Stimulated activated CD8-positive, alpha-beta memory T cell treated with anti-CD3 and anti-CD28 coated beads, Interleukin-2, amount 100 ng/mL, for 1 hour (primary cell): ENCODE measurements at places on chromosomes 12 and 14.
A peak's percentile ranks its signal among the peaks of the same experiment; 100 is the strongest.

- no peak for DNase-seq
These were observed 5.7 kb upstream of the KRT5 start for GRCh38 chr12:52525661-52526499.

- DNase-seq = no peak
These were observed 3.9 kb downstream of the HEBP1 start for GRCh38 chr12:12996209-12996608.

DNA sequence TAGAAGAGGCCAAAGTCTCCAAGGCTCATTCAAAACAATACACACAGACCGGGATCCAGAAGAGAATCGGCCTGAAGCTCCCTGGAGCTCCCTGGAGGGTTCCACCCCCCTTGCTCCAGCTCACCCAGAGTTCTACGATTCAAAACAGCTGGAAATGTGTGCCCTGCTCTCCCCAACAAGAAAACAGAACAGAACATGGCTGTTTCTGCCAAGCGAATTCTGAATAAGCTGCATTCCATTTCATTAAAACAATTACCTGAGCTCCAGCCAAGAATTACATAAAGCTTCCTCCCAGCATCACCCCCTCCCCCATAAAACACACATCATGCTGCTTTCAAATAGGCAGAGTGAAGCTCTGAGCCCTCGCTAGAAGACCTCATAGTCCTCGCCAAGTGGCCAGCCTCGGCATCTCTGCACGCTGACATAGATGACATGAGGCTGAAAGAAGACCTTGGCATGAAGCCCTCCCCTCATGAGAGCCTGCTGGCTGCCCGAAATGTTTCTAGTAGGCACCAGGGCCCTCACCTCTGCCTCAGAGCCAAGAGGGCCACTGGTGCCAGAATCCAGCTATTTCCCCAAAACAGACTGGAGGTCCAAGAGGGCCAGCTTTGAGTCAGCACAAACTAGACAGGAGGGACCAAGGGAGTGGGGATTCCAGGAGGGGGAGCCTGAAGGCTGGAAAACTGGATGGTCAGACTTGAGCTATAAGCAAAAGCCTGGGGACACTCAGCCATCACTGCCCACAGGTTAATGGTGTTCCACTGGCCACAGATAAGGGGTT is 8.3 kb downstream of the PXN start:
- no peak for DNase-seq

GRCh38 chr14:105739331-105740102 is 213.1 kb downstream of the TMEM121 start:
- no peak for DNase-seq

GRCh38 chr12:131550121-131550520 is 160.8 kb upstream of the SFSWAP start:
- no peak for DNase-seq

GRCh38 chr12:106080791-106081170 is 58.0 kb downstream of the NUAK1 start:
- DNase-seq = no peak

DNA sequence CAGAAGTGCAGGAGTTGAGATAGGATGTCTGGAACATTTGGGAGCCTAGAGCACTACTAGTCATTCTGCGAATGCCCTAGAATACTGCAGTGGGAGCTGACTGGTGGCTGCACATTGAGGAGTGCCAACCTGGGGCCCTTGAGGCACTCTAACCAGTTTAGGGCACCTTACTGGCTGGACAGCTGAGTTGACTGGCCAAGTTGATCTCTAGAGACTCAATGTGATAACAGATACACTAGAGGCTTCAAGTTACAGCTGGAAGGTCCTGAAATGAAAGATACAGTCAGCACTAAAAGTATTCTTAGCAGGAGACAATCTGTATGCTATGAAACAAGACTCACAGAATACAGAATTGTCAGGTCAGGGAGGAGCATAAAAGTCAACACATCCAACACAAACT is 8.0 kb downstream of the SLC8A3 start:
- no peak for DNase-seq

GRCh38 chr12:9707864-9708808 is 24.8 kb downstream of the CLECL1 start:
- peak; percentile 35 for DNase-seq

DNA sequence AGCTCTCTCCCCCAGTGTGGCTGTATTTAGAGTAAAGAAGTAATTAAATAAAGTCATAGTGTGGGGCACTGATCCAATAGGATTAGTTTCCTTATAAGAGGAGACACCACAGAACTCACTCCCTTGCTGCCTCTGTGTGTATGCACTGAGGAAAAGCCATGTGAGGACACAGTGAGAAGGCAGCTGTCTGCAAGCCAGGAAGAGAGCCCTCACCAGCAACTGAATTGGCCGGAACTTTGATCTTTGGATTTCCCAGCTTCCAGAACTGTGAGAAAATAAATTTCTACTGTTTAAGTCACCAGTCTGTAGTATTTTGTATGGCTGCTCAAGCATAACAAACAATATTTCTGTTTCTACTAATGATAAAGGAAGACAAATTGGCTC is 368.7 kb upstream of the PRICKLE1 start:
- DNase-seq = no peak

- peak; percentile 40 for DNase-seq
These were observed 10.6 kb downstream of the PHLDA1 start for GRCh38 chr12:76020731-76021672.

GRCh38 chr12:27190761-27191160 is 53.3 kb upstream of the STK38L start:
- DNase-seq = no peak

DNA sequence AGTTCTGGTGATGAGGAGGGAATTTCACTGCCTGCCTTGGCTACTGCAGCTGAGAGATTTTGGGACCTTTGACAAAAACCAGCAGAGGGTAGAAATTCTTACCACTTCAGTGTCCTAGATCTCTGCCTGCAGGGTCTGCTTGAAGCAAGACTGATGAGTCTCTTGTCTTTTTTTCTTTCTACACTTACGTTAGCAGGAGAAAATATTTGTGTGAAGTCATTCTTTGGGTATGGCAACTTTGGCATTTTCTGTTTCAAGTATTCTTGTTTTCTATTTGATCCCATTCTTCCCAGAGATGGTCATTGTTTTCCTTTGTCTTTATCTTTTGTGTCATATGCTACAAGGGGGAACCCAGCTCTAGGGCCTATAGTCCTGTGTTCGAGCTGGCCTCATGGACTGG is 65.6 kb upstream of the FERMT2 start:
- no peak for DNase-seq

DNA sequence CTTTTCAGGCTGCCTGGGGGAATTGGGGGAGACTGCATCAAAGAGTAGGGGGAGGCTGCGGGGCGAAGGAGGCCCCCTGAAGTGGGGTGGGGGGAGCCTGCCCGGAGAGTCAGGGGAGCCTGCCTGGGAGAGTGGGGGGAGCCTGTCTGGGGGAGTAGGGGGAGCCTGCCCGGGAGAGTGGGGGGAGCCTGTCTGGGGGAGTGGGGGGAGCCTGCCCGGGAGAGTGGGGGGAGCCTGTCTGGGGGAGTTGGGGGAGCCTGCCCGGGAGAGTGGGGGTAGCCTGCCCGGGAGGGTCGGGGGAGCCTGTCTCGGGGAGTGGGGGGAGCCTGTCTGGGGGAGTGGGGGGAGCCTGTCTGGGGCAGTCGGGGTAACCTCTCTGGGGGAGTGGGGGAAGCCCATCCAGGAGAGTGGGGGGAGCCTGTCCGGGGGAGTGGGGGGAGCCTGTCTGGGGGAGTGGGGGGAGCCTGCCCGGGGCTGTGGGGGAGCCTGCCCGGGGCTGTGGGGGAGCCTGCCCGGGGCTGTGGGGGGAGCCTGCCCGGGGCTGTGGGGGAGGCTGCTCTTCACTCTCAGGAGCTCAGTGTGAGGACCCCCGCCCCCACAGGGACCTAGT is 6.5 kb upstream of the DEGS2 start:
- DNase-seq = no peak

GRCh38 chr12:104083769-104084475 is 19.6 kb downstream of the HCFC2 start:
- no peak for DNase-seq

- DNase-seq = no peak
These were observed 7.0 kb upstream of the PUS1 start for GRCh38 chr12:131921866-131922769.

DNA sequence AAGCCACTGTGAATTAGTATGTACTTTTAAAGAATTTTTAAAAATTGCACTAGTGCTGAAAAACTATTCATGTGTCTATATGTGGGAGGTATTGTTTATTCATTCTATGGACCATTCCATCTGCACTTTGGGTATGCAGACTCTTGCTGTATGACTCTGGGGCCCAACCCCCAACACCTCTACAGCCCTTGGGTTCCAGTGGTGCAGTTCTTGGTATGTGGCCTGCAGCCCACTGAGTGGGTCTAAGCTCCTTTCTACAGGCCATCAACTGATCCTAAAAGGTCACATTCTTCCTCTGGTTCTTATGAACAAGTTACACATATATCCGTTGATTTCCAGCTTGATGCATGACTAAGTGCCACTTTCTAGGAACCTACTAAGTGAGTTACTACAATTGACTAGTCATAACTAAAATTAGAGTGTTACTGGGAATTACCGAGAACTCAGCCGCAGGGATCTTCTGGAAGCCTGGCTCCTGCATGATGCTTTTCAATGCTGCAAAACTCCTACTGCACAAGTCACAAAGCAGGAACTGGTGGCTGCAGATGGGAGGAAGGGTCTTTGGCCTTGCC is 62.4 kb upstream of the MED13L start:
- DNase-seq = no peak

GRCh38 chr14:73757381-73757780 is 43.2 kb upstream of the PNMA1 start:
- DNase-seq = no peak

DNA sequence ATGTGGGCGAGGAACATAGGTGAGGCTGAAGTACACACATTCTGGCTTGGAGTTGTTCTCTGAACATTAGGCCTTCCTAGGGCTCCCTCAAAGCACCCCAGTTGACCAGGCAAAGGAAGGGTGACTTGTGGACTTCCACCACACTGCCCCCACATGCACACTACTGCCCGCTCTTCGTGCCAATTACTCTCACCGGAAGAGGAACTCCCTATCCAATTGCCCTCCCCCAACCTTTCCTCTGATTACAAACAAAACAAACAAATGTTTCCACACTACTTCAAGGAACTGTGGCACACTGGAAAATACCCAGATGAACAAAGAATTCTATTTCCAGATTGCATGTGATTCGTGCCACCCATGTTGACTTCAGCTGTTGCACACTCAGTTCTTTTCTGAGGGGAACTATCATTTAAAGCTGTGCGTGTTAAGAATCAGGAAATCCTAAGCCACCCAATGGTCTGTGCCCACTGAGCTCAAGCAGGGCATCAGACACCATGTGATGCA is 139.3 kb downstream of the SSPN start:
- no peak for DNase-seq

DNA sequence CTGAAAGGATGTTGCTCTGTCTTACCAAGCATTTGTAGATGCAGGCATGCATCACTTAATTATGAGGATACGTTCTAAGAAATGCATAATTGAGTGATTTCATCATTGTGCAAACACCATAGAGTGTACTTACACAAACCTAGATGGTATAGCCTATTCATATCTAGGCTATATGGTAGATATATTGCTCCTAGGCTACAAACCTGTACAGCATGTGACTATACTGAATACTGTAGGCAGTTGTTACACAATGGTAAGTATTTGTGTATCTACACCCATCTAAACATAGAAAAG is 75.9 kb downstream of the IFT81 start:
- no peak for DNase-seq

- DNase-seq = no peak
These were observed 36.8 kb upstream of the ALG10B start for GRCh38 chr12:38279756-38280155.

DNA sequence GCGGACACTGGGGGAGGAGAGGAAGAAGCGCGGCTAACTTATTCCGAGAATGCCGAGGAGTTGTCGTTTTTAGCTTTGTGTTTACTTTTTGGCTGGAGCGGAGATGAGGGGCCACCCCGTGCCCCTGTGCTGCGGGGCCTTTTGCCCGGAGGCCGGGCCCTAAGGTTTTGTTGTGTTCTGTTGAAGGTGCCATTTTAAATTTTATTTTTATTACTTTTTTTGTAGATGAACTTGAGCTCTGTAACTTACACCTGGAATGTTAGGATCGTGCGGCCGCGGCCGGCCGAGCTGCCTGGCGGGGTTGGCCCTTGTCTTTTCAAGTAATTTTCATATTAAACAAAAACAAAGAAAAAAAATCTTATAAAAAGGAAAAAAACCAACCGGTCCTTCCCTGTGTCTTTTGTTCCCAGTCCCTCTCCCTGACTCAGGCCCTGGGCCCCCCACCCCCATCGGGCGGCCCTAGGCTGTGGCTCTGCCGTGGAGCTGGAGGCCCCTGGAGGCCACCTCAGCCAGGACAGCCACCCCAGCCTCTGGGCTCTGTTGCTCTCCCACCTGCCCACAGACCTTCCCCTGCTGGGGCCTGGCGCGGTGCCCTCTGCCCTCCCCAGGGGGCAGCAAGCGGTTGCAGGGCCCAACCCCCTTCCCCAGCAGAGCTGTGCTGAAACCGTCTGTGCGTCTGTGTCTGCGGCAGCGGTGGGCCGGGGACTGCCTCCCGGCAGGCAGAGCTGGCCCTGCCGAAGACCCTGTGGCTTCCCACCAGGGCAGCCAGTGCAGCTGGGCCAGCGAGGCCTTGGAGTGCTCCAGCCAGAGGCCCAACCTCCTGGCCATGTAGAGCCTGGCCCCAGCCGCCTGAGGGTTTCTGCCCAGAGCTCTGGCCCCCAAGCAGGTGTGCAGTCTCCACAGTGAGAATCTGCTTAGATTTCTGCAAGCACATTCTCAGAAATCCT is 4.0 kb upstream of the CRIP2 start:
- no peak for DNase-seq

DNA sequence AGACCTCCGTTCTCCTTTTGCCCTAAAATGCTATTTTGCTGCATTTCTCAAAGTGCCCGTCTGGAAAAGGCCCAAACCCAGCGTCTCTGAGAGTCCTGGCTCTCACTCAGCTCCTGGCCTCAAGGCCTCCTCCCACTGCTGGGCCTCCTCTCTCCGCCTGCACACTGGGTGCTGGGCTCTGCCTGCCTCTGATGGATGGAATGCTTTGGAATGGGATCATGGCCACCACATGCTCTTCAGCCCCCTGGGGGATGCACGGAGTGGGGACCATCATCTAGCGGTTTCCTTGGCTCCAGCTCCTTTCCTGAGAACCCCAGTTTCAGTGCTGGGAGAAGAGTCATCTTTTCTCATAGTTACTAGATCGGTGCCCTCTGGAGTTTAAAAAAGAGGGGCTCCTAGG is 65.2 kb downstream of the KDM2B start:
- no peak for DNase-seq

DNA sequence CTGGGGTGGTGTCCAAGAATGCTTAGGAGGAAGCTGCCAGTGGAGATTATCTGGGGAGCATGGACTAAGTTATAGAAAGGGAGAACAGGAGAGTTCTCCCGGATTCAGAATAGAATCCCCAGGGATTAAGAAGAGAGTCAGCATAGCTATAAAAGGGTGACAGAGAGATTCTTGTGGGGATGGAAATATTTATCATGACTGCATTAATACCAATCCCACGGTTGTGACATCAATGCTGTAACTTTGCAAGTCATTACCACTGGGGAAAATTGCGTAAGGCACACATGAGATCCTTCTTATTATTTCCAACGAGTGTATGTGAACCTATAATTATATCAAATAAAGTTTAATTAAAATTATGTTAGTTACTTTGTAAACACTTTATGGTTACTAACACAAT is 447.9 kb upstream of the TMEM132C start:
- DNase-seq = no peak
